ENCODE measurements at places on chromosomes 2 and 18. TPM values are rescaled to one million over a fixed set of nuclear protein-coding genes. Genes with fewer than 3 reads are reported as not detected.

DNA sequence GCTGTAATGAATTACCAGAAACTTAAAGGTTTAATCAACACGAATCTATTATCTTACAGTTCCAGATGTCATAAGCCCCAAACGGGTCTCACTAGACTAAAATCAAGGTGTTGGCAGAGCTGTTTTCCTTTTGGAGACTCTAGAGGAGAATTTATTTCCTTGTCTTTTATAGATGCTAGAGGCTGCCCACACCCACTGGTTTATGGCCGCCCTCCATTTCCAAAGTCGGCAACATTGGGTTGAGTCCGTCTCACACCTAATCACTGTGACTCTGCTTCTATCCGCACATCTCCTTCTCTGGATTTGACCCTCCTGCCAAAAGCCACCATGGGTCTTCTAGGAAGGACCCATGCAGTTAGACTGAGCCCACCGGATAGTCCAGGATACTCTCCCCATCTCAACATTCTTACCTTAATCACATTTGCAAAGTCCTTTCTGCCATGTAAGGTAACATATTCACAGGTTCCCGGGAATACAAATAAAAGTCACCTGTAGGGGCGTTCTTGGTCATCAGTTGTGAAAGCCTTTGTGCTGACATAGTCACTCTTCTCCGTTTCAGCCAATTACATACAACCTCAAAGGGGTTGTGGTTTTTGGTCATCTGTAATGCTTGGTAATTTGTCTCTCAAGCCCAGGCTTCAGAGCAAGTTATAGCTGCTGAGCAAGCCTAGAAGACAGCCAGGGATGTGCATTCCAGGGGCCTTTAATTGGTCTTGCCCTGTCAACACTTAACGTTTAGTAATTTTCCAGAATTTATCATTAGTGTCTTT, 179.4 kb downstream of the ANTXR1 start:
- DNase-seq: no peak

DNA sequence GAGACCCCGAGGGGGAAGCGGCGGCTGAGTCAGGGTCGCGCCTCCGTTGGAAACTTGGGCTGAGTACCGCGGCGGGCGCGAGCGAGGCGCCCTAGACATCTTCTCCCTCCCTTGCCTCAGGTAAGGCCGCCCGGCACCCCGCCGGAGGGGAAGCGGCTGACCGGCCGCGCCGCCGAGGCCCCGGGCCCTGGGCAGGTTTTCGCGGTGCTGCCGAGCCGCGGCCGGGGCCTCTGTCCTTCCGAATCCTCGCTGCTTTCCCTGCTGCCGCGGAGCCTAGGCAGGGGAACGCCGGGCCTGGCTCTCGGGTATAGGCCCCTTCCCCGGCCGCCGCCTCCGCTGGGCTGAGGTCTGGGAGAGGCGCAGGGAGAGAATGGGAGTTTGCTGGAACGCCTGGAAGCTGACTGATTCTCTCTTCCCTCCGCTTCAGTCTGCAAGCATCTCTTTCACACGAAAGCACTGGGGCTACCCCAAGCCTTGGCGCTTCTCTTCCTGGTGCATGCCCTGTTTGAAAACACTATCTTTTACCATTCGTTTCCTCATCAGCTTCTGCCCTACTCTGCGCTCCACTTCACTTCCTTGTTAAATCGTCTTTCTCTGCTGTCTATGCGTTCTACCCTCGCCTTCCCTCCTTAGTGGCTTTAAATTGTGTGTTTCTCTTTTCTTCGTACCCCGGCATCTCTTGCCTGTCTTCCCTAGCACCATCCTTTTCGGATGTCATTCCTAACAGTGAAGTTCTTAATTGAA, 652 bp downstream of the PPM1B start:
- peak; percentile 37 for DNase-seq

GRCh38 chr2:207796585-207797350, 27.1 kb upstream of the FZD5 start:
- peak; percentile 28 for DNase-seq

DNA sequence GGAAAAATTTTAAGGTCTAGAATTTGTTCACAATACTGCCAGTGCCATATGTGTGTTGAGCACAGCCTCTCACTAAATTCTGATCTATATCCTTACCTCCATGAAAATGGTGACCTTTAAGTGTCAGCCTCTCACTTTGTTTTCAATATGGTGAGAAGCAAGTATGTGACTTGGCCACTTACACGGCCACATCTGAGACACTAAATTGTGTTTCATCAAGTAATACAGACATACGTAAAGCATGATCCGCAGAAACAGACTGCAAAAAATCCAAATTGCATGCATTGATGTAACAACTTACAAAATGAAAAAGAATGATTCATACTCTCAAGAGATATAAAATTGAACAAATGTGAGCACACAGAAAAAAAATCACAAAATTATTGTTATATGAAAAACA, 55.2 kb upstream of the UGP2 start:
- DNase-seq: no peak

- peak; percentile 84 for DNase-seq
Observed at GRCh38 chr18:41121116-41121826, 833.8 kb upstream of the PIK3C3 start.

- DNase-seq: peak; percentile 57
Observed at GRCh38 chr2:229431327-229431954, 160.4 kb upstream of the PID1 start.

DNA sequence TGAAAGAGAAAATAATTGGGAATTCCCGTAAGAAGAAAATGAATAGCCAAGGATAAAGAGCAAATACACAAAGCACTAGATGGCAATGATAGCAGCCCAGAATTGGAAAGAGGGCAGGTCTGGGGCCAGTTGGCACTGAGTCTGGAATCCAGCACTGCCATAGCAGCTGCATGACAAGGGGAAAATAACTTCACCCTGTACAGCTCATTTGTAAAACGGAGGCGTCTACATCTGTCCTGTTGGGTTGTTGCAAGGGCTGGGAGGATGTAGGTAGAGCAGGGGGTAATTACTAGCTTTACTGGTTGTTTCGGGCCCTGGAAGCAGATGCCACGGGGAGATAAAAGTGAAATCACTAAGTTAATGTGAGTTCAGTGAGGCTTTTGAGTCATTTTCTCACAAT, 110.0 kb upstream of the RASGRP3 start:
- DNase-seq: no peak

DNA sequence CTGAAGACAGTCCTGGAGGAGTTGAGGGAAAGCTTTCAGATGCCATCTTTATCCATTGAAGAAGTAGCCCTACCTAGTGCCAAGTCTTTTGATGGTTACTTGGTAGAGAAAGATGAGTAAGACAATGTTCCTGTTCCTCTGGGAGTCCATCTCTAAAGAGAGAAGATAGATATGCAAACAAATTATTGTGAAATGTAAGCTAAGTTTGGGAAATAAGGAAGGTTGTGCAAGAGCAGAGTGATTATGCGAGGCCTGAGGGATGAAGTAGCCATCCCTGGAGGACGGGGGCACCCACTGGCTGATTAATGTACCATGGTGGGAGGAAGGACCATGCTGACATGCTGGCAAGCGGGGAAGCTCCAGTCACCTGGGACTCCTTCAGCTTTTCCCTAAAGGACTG, 994 bp upstream of the DTNA start:
- peak; percentile 87 for DNase-seq

GRCh38 chr2:10559634-10560224, 111.6 kb upstream of the ODC1 start:
- peak; percentile 20 for DNase-seq

DNA sequence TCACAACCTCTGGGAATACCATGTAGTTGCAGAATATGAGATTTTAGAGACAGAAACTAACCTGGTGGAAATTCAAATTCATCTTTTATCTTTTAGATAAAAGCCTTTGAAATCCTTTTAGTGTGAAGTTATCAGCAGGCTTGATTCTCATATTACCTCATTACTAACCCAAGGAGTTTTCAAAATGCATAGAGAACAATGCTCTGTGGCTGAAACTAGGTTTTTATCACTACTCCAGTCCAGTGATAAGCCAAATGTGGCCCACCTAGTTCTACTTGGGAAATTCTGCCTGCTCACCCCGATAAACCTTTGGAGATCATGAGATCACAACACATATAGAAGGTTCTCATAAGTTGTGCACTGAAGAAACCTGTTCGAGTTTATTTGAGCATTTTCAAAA, 121.7 kb downstream of the MMADHC start:
- no peak for DNase-seq

- DNase-seq: no peak
Observed at GRCh38 chr2:159904127-159904958, 106.3 kb upstream of the CD302 start.

DNA sequence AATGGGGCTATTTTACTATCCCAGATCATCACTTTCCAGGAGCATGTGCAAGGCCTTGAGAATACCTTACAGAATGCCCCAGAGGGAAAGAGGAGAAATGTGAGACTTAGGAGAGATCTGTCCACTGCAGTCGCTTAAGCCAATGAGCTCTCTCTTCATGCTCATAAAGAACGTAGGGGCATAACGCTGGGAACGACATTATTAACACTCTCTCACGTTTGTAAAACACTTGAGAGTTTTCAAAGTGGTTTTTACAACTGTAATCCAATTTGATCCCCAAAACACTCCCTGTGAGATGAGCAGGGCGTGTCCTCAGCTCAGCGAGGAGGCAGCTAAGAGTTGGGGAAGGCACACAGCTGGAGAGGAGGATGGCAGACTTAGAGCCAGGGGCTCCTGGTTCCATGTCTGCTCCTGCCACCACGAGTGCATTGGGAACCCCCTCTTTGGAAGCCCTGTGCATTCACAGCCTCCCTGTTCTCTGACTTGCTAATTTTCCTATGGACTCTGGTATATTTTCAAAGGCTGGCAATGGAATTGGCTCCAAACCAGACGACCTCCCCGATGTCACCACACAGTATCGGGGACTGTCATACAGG, 97.4 kb downstream of the PLB1 start:
- DNase-seq: no peak

DNA sequence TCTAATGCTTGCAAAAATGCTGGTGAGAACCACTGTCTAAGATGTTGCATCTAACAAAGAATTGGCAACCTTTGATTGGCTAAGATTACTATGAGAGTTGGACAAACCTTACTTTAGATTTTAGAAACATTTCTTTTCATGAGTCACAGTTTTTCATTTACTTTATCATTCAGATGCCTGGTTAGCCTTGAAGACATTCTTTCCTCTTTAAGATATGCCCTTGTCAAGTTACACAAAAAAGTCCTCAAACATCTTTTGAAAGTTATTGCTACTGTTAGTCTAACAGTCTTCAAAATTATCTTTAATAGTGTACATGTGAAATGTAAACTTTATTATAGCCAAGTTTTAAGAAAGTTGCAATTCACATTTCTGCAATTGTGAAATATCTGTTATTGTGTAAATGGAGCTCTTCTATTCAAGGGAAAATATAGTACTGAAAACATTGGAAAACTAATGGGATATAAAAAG, 276.3 kb downstream of the RND3 start:
- DNase-seq: peak; percentile 89

- no peak for DNase-seq
Observed at GRCh38 chr18:79275992-79276391, 119.7 kb upstream of the NFATC1 start.

DNA sequence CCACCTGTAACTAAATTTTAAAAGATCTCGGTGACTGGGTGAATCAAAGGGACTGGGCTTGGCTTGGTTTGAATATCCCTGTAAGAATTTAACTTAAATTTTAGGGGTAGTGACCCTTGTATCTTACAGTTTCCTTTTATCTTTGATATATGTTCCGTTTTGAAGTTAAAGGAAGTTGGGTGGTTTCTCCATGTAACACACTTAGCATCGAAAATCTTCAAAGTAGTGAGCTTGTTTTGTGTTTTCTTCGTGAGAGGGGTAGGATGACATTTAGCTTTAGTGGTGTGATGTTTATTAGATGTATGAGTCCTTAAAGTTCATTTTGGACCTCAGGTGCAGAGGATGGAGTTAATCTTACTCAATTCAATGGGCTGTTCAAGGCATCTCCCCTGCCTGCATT, 1.6 kb downstream of the WDR7 start:
- DNase-seq: no peak

DNA sequence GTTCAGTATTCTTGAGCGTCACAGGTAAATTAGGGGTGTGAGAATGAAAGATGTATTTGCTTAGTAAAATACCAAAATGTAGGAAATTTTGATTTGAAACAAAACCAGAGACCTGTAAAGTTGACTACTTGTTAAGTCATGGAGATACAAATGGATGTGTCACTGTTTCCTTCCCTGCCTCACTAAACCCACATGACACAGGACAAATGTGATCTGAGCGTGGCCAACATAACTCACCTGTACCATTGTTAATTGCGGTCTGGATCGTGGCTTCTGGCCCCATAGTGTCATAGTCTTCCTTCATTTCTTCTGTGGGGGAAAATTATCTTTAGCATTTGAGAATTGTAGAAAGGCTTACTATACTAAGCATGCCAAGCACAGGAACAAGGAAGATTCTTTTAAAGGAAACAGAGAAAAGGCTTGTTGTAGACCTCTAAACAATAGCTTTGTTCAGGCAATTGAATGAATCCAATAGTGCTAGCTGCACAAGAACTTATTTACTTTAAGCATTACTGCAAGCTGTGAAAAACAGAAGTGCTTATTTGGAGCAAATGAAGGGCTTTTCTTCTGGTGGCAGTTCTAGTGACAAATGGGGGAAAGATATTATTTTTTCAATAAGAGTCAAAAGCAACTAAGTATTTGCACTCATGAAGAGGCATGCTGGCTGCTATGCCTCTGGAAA, 95.2 kb downstream of the ZEB2 start:
- DNase-seq: no peak

GRCh38 chr18:74679006-74679678, 81.5 kb downstream of the ZNF407 start:
- no peak for DNase-seq

DNA sequence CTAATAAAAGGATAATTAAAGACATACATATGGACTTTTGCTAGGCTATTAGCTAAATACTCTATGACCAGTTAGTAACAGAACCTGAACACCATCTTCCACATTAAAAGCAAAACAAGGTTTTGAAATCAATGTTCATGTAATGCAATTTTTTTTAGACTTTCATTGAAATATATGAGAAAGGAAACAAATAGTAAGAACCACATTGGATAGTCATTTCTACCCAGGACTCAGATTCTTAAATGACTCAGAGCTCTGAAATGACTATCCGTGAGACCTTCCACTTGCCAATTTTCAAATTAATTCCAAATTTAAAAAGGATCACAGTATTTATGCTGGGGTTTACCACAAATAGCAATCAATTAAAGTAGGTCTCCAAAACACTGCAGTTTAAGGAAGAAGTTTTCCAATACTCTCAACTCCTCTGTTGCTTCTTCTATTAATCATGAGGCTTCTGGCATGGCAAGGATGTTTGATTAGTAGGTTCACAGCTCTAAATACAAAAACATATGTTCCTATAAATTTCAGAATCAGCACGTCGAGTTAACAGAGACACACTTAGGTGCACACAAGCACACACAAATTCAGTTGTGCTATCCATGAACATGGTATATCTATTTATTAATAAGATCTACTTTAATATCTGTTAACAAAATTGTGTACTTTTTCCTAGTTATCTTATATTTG, 841.0 kb downstream of the RNF144A start:
- no peak for DNase-seq

MROH2A gene
- not detected for total RNA-seq

AFF3 gene
- 13.9 TPM for total RNA-seq

SMYD1 gene
- not detected for total RNA-seq

ITGA4 gene
- total RNA-seq: 20.6 TPM

MBD2 gene
- total RNA-seq: 27.5 TPM

EEF1B2 gene
- total RNA-seq: 672 TPM

DOK6 gene
- total RNA-seq: 2.7 TPM

NOL4 gene
- not detected for total RNA-seq

PSMA8 gene
- not detected for total RNA-seq

LRRTM4 gene
- not detected for total RNA-seq

SP140 gene
- total RNA-seq: 1.4 TPM

RABL2A gene
- 2.8 TPM for total RNA-seq

EMILIN2 gene
- under 0.01 TPM for total RNA-seq

DLX1 gene
- total RNA-seq: 0.36 TPM

ALPG gene
- total RNA-seq: not detected

CLIP4 gene
- 64.2 TPM for total RNA-seq

LIMS3 gene
- total RNA-seq: 12.7 TPM

KCNE4 gene
- 8.3 TPM for total RNA-seq

G6PC2 gene
- total RNA-seq: not detected

Data from IMR-90 (cell line).